ENCODE measurements at places on chromosomes 11 and 22.

- H3K4me3 ChIP-seq, result peak overlapping the region; percentile 68
- peaks cover 8% of the 10 kb centered on the region for H3K36me3 ChIP-seq
- no peaks in the 10 kb centered on the region for H3K27me3 ChIP-seq
Observed at GRCh38 chr11:102197670-102198139, 87.5 kb downstream of the YAP1 start.

- H3K4me1 ChIP-seq, result peaks cover 8% of the 10 kb centered on the region
- H3K27me3 ChIP-seq, result peaks cover 14% of the 10 kb centered on the region
- H3K4me3 ChIP-seq, result no peak overlapping the region
- no peak for DNase-seq
- no peak overlapping the region for H3K27ac ChIP-seq
- no peaks in the 10 kb centered on the region for H3K36me3 ChIP-seq
Observed at GRCh38 chr11:111455291-111456085, 56.7 kb downstream of the BTG4 start.

DNA sequence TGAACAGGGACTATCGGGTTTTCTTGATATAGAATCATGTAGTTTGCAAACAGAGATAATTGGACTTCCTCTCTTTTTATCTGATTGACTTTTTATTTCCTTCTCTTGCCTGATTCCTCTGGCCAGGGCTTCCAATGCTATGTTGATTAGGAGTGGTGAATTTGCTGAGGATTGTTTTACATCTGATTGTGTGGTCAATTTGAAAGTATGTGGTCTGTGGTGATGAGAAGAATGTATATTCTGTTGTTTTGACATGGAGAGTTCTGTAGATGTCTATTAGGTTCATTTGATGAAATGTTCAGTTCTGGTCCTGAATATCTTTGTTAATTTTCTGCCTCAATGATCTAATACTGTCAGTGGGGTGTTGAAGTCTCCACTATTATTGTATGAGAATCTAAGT is 713.2 kb upstream of the CCDC179 start:
- H3K36me3 ChIP-seq, result no peaks in the 10 kb centered on the region
- no peak for DNase-seq
- no peak overlapping the region for H3K27ac ChIP-seq
- no peak overlapping the region for H3K4me3 ChIP-seq
- peaks cover 12% of the 10 kb centered on the region for H3K4me1 ChIP-seq
- no peaks in the 10 kb centered on the region for H3K27me3 ChIP-seq

- H3K4me3 ChIP-seq, result peak overlapping the region; percentile 62
- no peak overlapping the region for H3K27ac ChIP-seq
- H3K36me3 ChIP-seq, result peaks cover 60% of the 10 kb centered on the region
Observed at GRCh38 chr11:70415642-70416395, 17.5 kb downstream of the CTTN start.

- no peaks in the 10 kb centered on the region for H3K4me1 ChIP-seq
- H3K27me3 ChIP-seq, result peaks cover 18% of the 10 kb centered on the region
- H3K4me3 ChIP-seq, result peak overlapping the region; percentile 50
- no peak overlapping the region for H3K27ac ChIP-seq
- H3K36me3 ChIP-seq, result no peaks in the 10 kb centered on the region
Observed at GRCh38 chr22:46069521-46070214, 80.7 kb upstream of the PPARA start.

DNA sequence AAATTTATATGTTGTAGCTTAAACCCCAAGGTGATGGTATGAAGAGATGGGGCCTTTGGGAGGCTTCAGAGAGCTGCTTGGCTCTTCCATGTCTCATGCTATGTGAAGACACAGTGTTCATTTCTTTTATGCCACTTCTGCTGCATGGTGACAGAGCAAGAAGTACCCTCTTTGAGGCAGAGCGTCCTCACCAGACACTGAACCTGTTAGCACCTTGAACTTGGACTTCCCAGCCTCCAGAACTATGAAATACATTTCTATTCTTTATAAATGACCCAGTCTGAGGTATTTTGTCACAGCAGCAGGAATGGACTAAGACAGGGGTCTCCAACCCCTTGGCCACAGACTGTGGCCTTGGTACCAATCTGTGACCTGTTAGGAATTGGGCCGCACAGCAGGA is 146.4 kb upstream of the TIMP3 start:
- DNase-seq, result no peak
- H3K4me1 ChIP-seq, result peaks cover 2% of the 10 kb centered on the region
- H3K4me3 ChIP-seq, result no peak overlapping the region
- H3K27me3 ChIP-seq, result peaks cover 6% of the 10 kb centered on the region
- H3K36me3 ChIP-seq, result peaks cover 4% of the 10 kb centered on the region

GRCh38 chr11:79236541-79236971 is 204.3 kb downstream of the TENM4 start:
- H3K27ac ChIP-seq, result peak overlapping the region; percentile 1
- no peak for DNase-seq
- H3K4me1 ChIP-seq, result peaks cover 5% of the 10 kb centered on the region

- no peak overlapping the region for H3K4me3 ChIP-seq
- DNase-seq, result no peak
- H3K4me1 ChIP-seq, result peaks cover 27% of the 10 kb centered on the region
- no peak overlapping the region for H3K27ac ChIP-seq
- no peaks in the 10 kb centered on the region for H3K36me3 ChIP-seq
Observed at GRCh38 chr11:92697461-92698312, 271.8 kb upstream of the MTNR1B start.

DNA sequence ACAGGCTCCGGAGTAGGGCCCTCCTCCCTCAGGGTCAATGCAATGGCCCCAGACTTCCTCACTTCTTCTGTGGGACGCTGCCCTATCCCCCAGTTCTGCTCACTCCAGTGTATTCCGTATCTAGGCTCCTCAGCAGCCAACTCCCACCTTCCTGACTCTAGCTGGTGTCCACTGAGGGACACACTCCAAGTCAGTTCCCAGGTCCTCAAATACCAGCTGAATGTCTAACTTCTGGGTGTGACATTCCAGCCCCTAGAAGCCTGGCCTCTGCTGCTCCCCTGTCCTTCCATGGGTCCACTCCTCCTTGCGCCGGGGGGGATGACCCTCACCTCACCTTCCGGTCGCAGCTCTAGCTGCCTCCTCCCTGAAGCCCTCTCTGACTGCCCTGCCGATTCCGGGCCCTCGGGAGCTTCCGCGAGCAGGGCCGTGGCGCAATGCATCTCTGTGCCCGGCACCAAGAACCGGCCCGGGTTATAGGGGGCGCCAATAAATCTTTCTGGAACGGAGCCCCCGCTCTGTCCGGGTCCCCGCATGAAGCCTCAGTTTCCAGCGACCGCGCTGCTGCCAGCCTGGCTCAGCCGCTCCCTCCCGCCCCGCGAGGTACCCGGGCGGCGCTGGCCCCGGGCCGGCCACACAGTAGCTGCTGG is 15.4 kb downstream of the BAD start:
- H3K4me1 ChIP-seq, result peaks cover 17% of the 10 kb centered on the region
- peaks cover 14% of the 10 kb centered on the region for H3K36me3 ChIP-seq
- H3K27me3 ChIP-seq, result peaks cover 20% of the 10 kb centered on the region

GRCh38 chr11:75767228-75767572 is 1.4 kb upstream of the DGAT2 start:
- peaks cover 3% of the 10 kb centered on the region for H3K4me1 ChIP-seq
- no peak overlapping the region for H3K4me3 ChIP-seq
- H3K27ac ChIP-seq, result no peak overlapping the region
- no peak for DNase-seq
- H3K27me3 ChIP-seq, result peaks cover 20% of the 10 kb centered on the region

- H3K27ac ChIP-seq, result no peak overlapping the region
- no peak for DNase-seq
- peaks cover 5% of the 10 kb centered on the region for H3K36me3 ChIP-seq
- no peak overlapping the region for H3K4me3 ChIP-seq
Observed at GRCh38 chr11:33733980-33734379, 2.2 kb downstream of the CD59 start.

DNA sequence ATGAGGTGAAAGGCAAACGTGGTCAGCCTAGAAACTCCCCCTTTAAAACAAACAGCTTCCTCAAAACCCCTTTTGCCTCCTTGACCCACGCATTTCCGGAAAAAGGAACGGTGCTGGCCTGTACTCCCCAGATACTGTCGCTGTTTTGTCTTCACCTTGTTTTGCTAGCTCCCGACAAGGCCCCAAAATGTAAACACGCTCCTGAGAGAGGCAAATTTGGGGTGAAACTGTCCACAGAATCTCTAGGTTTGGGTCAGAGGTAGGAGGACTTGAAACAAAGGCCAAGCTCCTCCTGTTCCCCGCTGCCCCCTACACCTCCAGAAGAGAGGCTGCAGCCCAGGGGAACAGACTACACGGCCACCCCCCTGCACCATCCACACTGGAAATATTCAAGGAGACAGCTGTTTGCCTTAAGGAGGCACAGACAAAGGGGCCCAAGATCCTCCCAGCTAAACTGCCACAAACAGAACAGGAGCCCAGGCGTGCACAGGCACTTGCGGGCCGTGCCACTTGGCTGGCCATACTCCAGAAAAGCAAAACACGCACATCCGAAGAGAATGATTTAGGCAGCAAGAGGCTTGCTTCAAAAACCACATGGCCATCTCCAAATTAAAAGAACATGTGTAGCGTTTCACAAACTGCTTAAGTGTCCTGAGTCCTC is 160.5 kb upstream of the GRK3 start:
- H3K27me3 ChIP-seq, result peaks cover 18% of the 10 kb centered on the region
- H3K4me3 ChIP-seq, result peak overlapping the region; percentile 93
- no peak for DNase-seq
- H3K4me1 ChIP-seq, result peaks cover 24% of the 10 kb centered on the region
- peaks cover 12% of the 10 kb centered on the region for H3K36me3 ChIP-seq

- no peak overlapping the region for H3K27ac ChIP-seq
- H3K27me3 ChIP-seq, result no peaks in the 10 kb centered on the region
- no peak overlapping the region for H3K4me3 ChIP-seq
- no peaks in the 10 kb centered on the region for H3K4me1 ChIP-seq
- H3K36me3 ChIP-seq, result peaks cover 10% of the 10 kb centered on the region
- no peak for DNase-seq
Observed at GRCh38 chr11:18277565-18278271, 11.7 kb downstream of the SAA1 start.

DNA sequence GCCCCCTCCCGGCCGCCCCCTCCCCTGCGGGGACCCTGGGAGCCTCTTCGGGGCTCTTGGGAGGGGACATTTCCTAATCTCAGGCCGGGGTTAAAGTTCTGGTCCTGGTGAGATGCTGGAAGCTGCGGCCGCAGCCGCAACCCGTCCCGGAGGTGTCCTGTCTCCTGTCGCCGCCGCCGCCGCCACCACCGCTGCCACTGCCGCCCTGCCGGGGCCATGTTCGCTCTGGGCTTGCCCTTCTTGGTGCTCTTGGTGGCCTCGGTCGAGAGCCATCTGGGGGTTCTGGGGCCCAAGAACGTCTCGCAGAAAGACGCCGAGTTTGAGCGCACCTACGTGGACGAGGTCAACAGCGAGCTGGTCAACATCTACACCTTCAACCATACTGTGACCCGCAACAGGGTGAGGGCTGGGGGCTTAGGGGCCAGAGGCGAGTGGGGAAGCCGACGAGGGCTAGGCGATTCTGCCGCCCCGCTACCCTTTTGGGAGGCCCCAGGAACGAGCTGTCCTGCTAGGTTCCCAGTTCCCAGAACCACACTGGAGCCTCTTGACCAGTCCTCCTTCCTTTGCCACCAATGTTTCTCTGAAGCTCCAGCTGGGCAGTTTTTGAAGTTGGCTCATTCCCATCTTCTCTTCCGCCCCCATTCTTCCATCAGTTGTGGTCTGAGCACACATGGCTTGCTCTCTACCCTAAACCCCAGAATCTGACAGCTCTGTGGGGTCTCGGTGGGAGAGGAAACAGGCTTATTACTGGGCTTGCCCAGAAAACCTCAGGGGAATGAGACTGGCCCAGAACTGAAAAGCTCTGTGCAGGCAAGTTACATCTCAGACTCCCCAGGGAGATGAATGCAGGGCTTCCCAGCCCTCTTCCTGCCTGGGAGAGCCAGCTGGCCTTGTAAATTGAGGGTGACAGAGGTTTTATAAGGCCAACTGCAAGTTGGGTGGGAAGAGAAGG is 781 bp downstream of the SIDT2 start:
- H3K27me3 ChIP-seq, result peaks cover 5% of the 10 kb centered on the region
- H3K36me3 ChIP-seq, result peaks cover 12% of the 10 kb centered on the region
- DNase-seq, result peak; percentile 46
- H3K27ac ChIP-seq, result peak overlapping the region; percentile 64
- H3K4me1 ChIP-seq, result peaks cover 24% of the 10 kb centered on the region

GRCh38 chr22:46163557-46163888 is 13.2 kb downstream of the PPARA start:
- peaks cover 1% of the 10 kb centered on the region for H3K27me3 ChIP-seq
- no peak for DNase-seq
- H3K4me1 ChIP-seq, result no peaks in the 10 kb centered on the region
- no peak overlapping the region for H3K4me3 ChIP-seq

- no peak overlapping the region for H3K4me3 ChIP-seq
- no peak overlapping the region for H3K27ac ChIP-seq
- no peak for DNase-seq
- H3K36me3 ChIP-seq, result peaks cover 20% of the 10 kb centered on the region
- peaks cover 4% of the 10 kb centered on the region for H3K27me3 ChIP-seq
Observed at GRCh38 chr11:125304136-125304535, 139.6 kb downstream of the PKNOX2 start.

- no peak overlapping the region for H3K27ac ChIP-seq
- DNase-seq, result no peak
- H3K27me3 ChIP-seq, result peaks cover 2% of the 10 kb centered on the region
Observed at GRCh38 chr11:131877246-131877942, 507.0 kb downstream of the NTM start.

DNA sequence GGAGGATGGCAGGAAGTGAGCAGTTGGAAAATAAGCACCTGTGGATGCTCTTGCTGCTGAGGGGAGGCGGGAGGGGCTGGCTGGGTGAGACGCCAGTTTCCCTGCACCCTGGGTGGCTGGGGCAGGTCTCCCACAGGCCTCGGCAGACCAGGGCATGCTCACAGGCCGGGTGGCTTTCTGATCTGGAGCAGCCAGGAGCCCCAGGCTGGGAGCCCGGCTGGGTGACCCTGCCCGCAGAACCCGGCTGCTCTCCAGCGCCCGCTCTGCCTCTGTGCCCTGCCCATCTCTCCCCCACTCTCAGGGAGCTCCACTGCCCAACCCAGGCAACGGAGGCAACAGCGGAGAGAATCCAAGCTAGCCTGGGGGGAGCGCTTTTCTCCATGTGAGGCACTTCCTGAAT is 24.6 kb downstream of the DCPS start:
- H3K27me3 ChIP-seq, result no peaks in the 10 kb centered on the region
- H3K4me3 ChIP-seq, result no peak overlapping the region
- peaks cover 8% of the 10 kb centered on the region for H3K4me1 ChIP-seq
- peaks cover 5% of the 10 kb centered on the region for H3K36me3 ChIP-seq

DNA sequence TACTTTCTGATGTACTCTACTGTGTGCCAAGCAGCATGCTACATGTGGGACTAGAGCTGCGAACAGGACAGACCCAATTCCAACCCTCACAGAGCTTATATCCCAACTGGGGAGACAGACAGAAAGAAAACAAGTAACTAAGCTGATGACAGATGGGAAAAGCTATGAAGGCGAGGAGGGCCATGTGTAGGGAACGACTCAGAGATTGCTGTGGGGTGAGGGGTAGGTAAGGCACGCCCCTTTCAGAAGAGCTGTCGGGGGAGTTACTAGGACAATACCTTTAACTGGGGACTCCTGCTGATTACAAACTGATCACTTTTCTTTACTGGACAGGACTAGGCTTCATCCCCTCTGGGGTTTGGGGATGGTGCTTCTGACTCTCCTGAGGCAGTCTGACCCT is 48.9 kb downstream of the ST3GAL4 start:
- H3K4me3 ChIP-seq, result no peak overlapping the region
- no peak for DNase-seq
